COR-L47 (cell line): ENCODE measurements at places on chromosomes 3 and 15.

GRCh38 chr3:144128108-144128892, 156.7 kb downstream of the DIPK2A start:
- DNase-seq: no peak

- no peak for DNase-seq
These were observed 144.7 kb upstream of the WNT5A start for GRCh38 chr3:55631766-55632331.

GRCh38 chr15:61081027-61081322, 148.1 kb downstream of the RORA start:
- no peak for DNase-seq

- no peak for DNase-seq
These were observed 78.8 kb downstream of the TLE3 start for GRCh38 chr15:70018646-70019600.

GRCh38 chr3:39447637-39448483, 19.6 kb upstream of the MOBP start:
- DNase-seq: peak; percentile 44

DNA sequence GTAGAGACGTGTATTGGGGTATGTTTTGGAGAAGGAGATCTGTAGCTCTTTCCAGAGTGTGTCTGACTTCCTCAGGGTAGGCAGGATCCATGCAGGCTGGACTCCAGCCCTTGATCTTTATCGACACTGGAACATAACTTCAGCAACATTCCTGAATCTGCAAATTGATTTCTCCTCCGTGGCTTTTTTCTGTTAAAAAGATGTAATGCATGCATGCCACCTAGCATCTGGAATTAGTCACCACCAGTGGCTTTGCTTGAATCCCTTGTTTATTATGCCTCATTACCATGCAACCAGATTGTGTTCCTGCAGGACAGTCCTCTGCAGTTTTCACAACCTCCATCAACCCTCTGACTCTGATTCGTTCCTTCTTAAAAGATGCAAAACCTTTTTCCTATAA, 86.1 kb downstream of the CCNL1 start:
- DNase-seq: peak; percentile 12
